Activated B cell treated with CpG ODN at 0.5 μM for 24 hours (primary cell): ENCODE measurements at places on chromosomes 12 and 14. TPM values are rescaled to one million over a fixed set of nuclear protein-coding genes. Genes with fewer than 3 reads are reported as not detected.

- DNase-seq = no peak
These were observed 122.4 kb downstream of the SLC25A47 start for GRCh38 chr14:100445436-100446088.

GRCh38 chr12:72673853-72674252 lies 401.7 kb downstream of the TRHDE start:
- DNase-seq = no peak

DNA sequence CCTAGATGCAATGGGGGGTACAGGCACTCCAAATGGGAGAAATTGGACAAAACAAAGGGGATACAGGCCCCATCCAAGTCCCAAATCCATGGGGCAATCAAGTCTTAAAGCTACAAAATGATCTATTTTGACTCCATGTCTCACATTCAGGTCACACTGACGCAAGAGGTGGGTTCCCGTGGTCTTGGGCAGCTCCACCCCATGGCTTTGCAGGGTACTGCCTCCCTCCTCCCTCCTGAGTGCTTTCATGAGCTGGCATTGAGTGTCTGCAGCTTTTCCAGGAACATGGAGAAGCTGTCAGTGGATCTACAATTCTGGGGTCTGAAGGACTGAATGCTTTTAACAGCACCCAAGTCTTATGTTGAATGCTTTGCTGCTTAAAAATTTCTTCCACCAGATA lies 274.5 kb upstream of the LRIG3 start:
- no peak for DNase-seq

GRCh38 chr14:52063052-52063462 lies 5.8 kb downstream of the NID2 start:
- DNase-seq = no peak

DNA sequence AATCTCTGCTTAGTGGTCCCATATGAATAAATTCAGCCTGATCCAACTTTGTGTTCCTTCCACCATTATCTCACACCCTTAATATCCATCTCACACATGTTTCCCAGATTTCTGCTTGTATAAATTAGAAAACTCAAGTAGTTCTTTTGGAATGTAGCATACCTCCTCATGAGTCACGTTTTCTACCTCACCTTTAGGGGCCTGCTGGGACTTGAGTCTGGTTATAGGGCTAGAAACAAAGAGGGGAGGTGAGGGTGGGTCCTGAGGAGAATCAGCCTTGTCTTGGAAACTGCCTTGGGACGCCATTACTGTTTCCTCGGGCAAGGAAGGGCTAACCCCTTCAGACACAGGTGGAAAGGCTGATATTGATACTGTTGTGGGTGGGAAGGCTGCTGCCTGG lies 51.1 kb downstream of the EMP1 start:
- DNase-seq = no peak

- no peak for DNase-seq
These were observed 281.1 kb downstream of the NRXN3 start for GRCh38 chr14:78451319-78451695.

GRCh38 chr12:122356192-122356635 lies 66.3 kb downstream of the CLIP1 start:
- no peak for DNase-seq

DNA sequence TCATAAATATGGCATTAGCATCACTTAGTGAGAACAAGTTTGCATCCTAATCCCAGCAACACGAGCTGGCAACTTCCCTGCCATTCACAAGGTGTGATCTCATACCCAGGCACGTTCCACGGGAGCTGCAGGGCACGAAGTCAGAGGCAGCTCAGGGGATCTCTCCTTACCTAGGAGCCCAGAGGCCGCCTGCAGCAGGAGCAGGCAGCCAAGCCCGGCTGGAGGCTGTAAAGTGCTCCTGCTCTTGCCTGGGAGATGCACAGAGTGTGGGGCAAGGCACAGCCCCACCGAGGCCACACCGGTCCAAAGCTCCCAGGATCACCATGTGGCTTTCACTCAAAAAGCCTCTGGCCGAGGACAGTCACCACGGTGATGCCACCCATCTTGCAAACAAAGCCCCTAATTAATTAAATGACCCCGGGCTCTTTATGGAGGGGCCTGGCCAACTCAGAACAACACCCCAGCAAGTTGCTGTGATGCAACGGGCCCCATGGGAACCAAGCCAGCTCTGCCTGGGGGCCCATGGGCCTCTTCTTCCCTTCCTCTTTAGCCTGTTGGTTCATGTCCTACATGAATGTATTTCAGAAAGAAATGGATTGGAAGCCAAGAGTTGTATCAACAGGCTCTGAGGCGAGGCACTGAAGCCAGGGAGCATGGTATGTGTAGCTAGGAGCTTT lies 26.5 kb downstream of the NUAK1 start:
- no peak for DNase-seq

GRCh38 chr12:48003226-48004052 lies 837 bp downstream of the COL2A1 start:
- DNase-seq = no peak

DNA sequence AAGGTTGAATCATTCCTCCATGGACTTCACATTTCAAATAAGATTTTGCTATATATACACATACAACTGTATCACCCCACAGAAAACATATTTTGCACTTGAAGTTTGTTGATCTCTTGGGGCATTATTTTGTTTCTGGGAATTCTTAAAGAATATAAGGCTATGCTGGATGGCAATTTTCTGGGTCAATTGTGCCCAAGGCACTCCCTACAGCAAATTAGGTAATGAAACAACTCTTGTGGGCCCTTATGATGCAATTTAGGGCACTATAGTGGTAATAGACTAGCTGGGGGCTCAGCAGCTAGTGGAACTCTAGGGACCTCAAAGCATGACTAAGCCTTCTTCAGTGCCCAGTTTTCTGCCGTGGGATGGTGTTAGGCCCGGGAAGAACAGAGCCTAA lies 444.4 kb downstream of the NRXN3 start:
- no peak for DNase-seq

DNA sequence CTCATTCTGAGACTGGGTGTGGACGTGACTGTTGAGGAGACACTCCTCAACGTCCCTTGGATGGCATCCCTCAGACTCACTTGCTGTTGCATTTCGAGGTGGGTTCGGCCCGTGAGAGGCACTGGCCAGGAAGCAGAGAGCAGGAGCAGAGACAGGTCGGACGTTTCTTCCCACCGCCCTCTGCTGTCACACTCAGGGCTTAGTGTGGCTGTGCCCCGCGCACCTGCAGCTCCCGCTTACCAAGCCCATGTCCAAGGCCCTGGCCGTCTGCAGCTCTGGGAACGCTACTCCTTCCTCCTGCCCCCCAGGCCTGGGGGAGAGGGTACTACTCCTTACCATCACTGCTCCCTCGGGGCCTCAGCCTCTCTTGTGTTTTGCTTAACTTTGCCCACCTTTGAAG lies 29.8 kb upstream of the PIWIL1 start:
- no peak for DNase-seq

DNA sequence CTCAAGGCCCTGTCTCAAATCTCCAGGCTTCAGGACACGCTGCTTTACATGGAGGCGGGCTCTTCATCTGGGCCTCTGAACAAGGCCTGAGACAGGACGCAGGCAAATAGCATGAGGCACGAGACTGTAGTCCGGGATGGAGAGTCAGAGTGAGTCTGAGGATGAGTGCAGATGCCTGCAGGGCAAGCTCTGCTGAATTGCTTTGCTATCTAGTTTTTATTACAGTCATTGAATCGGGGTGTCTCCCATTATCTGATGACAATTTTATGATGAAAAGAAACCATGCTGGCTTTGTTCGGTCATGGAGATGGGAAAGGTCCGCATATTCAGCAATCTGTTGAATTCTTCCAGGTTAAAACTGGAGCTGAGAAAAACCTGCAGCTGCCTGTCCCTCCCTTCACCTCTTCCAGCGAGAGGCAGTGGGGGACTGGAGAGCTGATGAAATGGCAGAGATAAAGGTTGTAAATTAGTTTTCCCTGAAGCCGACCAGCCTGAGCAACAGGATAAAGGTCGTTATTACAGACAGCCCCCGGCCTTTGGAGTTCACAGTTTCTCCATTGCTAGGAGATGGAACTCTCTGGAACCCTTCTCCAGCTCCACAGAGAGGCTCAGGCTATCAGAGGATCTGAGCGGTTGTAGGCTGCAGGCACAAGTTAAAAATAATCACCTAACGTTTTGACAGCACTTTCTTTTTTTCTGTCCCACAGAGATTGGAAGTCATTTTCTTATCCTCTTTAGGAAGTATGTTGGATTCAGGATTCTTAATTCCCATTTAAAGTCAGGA lies 1.3 kb upstream of the ADGRD1 start:
- no peak for DNase-seq

DNA sequence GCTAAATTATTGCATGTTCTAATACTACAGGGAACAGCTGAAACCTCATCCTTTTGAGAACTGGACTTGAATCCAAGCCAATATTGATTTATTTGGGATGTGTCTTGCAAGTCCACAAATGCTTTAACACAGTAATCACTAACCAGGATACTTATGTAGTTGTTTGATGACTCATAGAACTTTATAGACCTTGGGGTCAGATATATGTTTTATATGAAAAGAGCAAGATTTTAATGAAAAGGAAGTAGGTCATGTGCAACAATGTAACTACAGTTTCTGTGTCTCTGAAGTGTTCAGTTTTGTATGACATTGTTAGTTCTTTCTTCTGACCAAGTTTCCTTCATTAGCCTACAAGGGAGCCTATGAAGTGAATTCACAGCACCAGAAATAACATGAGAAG lies 352.0 kb downstream of the ZFP36L1 start:
- DNase-seq = no peak

DNA sequence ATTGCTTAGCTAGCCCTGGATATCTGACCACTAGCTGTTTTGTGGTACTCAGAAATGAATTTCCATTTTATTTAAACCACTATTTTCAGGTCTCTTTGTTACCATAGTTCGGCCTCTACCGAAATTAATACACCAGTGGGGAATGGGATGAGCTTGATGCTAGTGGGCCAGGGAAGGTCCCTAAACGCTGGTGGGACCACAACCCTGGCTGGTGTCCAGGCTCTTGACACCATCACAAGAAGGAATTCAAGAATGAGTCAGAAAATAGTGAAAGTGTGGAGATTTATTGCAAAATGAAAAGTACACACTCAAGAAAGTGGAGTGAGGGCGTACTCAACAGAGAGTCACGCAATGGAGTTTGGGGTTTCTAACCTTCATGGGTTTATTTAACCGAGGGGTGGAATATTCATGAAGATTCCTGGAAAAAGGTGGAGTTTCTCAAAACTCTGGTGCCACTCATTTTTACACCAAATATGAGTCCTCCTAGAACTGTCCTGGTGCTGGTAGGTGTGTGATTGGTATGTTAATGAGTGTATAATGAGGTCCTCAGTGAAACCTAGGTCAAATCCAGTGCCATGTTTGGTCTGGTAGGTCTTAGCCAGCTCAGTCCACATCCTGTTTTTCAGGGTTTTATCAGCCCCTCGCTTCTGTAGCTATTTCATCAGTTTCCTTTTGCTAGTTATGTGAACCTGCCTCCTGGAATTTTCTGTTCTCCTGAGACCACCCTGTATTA lies 38.9 kb upstream of the LRP6 start:
- no peak for DNase-seq

- DNase-seq = no peak
These were observed 152.9 kb downstream of the SLC41A2 start for GRCh38 chr12:104805186-104805585.

DNA sequence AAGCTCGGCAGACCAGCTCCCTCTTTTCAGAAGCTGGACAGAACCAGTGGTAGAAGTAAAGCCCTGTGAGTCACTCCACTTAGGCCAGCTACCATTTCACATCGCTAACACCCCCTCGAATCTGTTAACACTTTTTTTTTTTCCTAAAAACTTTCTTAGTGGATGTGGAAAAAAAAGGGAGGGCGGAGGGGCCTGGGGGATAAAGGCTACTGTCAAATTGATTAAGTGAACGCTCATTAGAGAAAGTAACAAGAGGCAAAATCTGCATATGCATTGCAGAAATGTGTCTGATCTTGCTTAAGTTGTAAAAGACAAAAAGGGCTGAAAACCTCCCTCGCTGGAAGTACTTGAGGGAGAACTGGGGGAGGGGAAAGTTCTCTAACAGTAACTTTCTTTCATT lies 86.6 kb upstream of the OTX2 start:
- DNase-seq = no peak

DNA sequence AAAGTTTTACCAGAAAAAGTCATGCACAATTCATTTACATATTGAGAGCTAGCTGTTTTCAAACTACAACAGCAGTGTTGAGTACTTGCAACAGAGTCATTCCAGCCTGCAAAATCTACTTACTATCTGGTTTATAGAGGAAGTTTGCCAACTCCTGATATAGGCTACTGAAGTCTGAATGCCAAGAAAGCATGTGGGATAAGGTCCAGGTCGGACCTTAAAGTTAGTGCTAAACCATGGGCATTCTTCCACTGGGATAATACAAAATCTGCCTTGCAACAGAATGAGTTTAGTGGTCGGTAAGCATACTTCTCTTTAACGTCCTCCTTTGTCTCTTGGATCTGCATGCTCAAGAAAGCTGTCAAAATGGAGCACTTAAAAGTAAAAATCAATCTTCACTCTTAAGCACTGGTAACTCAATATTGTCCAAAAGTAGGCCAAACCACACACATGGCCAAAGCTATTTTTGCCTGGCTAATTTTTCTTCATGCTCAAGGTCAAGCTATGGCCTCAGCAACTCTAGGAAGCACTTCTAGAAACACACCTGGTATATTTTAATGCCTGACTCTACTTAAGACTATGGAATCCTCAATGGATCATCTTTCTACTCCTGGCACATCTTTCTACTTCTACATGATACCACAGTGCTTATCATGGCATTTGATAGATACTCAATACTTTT lies 364.9 kb upstream of the KITLG start:
- DNase-seq = no peak

GRCh38 chr14:75927564-75928087 lies 54.2 kb downstream of the TGFB3 start:
- no peak for DNase-seq

DNA sequence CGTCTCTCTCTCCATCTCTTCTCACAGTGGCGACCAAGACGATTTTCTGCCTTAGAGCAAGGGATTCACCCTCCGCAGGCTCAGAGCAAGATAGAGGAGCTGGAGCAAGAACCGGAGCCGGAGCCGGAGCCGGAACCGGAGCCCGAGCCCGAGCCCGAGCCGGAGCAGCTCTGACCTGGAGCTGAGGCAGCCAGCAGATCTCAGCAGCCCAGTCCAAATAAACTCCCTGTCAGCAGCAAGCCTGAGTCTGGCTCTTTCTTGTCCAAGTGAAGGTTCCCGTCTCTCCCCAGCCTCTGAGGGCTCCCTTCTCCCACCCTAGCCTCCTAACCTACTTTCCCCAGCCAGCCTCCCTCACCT lies 5.9 kb downstream of the LAG3 start:
- DNase-seq = no peak

DNA sequence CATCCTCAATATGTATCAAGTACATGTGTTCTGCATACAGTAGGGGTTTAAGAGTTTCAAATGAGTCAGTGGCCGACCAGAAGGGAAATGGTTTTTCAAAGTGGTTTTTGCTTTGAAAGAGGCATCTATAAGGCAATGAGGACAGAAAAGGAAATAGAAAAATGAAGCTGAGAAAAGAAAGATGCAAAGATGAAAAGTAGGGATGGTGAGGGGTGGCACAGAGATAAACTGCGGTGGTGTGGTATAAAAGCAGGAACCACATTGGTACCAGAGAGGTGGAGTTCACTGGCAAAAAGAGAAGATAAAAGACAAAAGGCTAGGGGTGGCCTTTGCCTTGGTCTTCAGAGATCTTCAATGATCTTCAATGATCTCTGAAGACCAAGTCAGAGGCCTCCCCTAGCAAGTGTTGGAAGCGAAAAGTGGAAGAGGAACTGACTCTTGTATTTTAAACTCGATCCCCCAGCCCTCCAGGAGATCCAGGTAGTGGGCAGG lies 144.0 kb upstream of the KRR1 start:
- no peak for DNase-seq

KRT6C gene
- not detected in 2 replicates for total RNA-seq

CABP1 gene
- total RNA-seq = 0.27 TPM in 1 of 2 replicates, not detected in the other

OR4E2 gene
- total RNA-seq = not detected in 2 replicates

KRT86 gene
- not detected in 2 replicates for total RNA-seq

DNAJC22 gene
- not detected in 2 replicates for total RNA-seq

PZP gene
- total RNA-seq = not detected in 2 replicates

RAD9B gene
- 1.2 and 1.3 TPM in 2 replicates for total RNA-seq

C12orf54 gene
- total RNA-seq = not detected in 2 replicates
